ENCODE measurements at places on chromosomes 2 and 18.
A peak's percentile ranks its signal among the peaks of the same experiment; 100 is the strongest.

DNA sequence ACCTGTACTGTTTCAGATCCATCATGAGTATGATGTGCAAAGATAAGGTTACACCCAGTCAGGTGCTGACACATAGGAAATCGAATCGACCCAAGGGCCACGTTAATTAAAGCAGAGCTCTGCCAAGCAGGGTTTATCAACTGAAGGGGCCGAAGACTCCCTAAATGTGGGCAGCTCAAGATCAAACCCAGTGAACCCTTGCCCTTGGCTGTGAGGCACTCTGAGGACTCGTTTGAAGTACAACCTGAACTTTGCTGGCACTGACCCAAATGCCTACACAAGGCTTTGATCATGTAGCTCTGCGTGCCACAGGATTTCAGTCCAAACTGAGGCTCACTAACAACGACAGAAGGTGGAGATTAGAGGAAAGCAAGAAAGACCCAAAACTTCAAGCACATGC is 352.1 kb downstream of the MTX2 start:
- DNase-seq, result no peak

DNA sequence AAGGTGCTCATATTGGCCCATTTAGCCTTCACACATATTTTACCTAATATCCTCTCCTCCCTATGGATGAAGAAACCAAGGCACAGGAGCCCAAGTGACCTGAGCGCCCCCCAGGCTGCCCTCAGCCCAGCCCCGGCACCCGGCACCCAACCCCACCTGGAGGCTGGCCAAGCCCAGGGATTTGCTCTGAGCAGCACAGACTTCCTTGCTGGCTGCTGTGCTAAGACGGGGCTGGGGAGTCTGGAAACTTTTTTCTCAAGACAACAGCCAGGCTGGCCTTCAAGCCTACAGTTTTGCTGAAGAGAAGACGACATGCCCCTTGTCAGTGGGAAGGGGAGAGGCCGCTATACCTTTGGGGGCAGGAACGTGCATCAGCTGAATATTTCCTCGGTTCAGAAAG is 52.7 kb upstream of the LAMA1 start:
- no peak for DNase-seq

DNA sequence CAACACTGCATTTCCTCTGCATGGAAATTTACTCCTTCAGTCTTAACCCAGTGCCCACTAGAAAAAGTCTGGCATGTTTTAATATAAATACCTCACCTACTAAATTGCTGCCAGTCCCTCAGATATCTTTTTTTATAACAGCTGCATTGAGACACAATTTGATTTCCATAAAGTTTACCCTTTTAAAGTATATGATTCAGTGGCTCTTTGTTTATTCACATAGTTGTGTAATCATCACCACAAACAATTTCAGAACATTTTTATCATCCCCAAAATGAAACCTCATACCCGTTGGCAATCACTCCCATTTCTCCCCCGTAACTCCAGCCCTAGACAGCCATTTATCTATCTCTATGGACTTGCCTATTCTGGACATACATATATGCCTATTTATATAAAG is 17.0 kb upstream of the FRZB start:
- DNase-seq, result no peak

DNA sequence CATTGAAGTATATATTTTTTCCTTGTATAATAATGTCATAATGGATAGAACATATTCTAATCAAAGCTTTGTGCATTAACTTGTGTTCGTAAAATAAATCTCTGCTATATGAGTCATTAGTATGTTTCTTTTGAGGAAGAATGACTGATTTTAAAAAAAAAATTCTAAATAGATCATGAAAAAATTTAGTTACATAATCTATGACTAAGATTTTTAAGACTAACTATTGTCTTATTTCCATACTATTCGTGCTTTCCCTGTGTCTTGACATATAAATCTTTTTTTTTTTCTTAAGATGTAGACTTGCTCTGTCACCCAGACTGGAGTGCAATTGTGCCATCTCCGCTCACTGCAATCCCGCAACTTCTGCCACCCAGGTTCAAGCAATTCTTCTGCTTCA is 226.1 kb downstream of the DSEL start:
- no peak for DNase-seq

- DNase-seq, result no peak
These were observed 817 bp downstream of the DSC2 start for GRCh38 chr18:31101183-31102024.

DNA sequence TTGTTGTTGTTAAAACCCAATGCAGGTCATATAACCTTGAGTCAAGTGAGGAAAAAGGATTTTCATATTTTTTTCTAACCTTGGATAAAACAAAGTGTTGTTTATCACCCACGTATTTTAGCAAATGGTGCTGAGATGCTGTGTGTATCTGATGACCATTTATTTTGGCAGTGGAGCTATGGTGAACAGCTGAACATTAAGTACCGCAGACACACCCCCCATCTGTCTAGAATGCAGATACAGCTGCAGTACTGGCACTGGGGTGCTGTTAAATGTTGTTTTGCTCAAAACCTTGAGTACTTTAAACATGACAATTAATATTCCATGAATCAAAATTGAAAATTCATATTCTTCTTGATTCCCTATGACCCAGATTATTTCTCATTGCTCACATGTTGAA is 773.3 kb upstream of the SLC39A10 start:
- DNase-seq, result no peak

GRCh38 chr2:10071595-10071994 is 8.6 kb downstream of the CYS1 start:
- DNase-seq, result no peak

- no peak for DNase-seq
These were observed at the start of gene RAB17 for GRCh38 chr2:237590272-237591140. RAB17 (minus strand) TSS chr2:237590734; CDS start chr2:237586154, 4,580 bp downstream.

DNA sequence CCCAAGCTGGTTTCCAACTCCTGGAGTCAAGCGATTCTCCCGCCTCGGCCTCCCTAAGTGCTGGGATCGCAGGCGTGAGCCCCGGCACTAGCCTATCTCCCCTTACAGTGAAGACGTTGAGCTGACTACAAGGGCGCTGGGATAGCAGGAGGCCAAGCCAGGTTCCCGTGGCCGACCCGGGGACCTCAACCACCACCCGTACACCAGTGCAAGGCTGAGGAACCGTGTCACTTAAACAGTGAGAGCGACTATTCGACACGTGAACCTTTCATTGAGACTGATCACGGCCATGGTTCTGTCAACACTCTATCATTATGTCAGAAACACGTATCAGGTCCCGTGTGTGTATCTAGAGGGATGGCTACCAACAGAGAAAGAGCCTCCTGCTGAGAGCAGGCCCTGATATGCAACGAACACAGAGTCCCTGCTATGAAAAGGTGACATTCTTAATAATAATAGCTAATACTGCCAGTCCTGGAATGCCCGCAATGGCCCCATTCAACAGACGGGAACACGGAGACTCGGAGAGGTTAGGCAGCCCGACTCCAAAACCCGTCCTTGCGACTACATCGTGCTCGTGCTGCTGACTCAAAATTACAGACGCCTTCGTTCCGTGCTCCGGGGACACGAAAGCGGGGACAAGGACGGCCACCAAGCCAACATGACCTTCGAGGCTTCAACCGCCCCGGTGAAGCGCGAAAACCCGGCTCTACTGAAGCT is 833 bp downstream of the AFG3L2 start:
- DNase-seq, result no peak

- DNase-seq, result no peak
These were observed 119.2 kb downstream of the SPP2 start for GRCh38 chr2:234169674-234170073.

GRCh38 chr2:99490623-99491461 is 1.0 kb upstream of the REV1 start:
- DNase-seq, result no peak

- no peak for DNase-seq
These were observed 225.1 kb upstream of the TMEFF2 start for GRCh38 chr2:192419786-192420185.

GRCh38 chr2:107712857-107713256 is 113.8 kb upstream of the RGPD4 start:
- no peak for DNase-seq

DNA sequence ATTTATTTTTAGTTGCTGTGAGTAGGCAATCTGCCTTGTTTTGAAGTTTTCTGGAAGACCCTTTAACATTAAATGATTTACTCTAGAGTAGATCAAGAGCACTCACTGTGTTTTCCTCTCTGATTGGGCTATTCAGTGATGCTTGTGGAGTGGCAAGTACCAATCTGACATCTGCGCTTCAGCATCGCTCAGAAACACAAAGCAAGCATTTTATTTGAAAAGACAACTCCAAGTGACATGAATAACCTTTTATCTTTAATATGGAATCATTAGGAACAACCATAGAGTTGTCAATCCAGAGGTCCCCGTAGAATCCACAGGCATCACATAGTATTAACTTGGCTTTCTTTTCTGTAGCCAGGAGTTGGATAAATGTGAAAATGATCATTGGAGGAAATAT is 114.7 kb downstream of the CPS1 start:
- no peak for DNase-seq

GRCh38 chr2:149365931-149366583 is 35.7 kb downstream of the LYPD6 start:
- no peak for DNase-seq

DNA sequence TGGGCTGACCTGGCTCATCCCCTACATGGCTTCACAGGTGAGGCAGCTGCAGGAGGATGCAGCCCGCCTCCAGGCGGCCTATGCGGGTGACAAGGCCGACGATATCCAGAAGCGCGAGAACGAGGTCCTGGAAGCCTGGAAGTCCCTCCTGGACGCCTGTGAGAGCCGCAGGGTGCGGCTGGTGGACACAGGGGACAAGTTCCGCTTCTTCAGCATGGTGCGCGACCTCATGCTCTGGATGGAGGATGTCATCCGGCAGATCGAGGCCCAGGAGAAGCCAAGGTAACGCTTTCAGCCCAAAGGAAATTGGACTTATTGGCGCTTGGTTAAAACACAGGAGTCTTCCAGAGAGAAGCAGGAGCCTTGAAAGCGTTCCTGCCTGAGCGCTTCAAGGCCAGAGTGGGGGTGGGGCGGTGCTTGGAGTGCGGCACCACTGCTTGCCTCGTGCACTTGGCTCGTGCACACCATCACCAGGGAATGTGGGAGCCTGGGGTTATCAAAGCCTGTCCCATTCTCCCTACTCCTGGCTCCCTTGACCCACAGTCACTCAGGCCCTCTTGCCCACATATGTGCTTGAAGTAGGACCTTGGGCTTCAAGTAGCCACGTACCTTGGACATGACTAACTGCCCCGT is 69.8 kb upstream of the EML6 start:
- DNase-seq, result no peak

GRCh38 chr2:137179542-137179941 is 414.2 kb downstream of the THSD7B start:
- DNase-seq, result no peak

- DNase-seq, result no peak
These were observed 48.3 kb downstream of the TNS1 start for GRCh38 chr2:217954469-217954868.

DNA sequence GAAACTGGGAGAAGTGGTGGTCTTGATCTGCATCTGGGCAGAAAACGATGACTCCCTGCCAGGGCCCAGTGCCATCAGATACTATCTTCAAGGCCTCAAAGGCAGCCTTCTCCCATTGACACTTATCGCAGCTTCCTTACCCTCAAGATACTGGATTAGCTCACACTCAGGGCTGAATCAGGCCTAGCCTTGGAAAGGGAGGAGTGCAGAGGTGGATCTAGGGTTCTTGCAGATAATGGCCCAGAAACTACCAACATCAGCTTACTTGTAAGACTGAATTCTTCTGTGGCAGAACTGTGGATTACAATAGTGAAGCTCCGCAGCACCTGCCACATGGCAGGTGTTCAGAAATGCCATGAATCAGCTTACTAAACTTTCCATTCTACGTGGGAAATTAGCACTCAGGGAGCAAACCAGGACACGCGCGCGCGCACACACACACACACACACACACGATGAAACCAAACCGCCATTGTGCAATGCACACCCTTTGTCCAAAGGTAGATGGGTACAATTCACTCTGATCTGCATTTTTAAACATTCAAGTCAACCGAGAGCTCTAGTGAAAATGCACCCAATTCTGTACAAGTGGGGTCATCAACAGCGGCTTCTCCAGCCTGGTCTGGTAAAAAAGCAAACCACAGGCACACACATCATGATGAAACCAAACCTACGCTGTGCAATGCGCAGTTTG is 26.3 kb upstream of the TMEM182 start:
- no peak for DNase-seq

- DNase-seq, result no peak
These were observed 26.1 kb upstream of the ST3GAL5 start for GRCh38 chr2:85914922-85915321.

GRCh38 chr2:218011653-218012040 is 8.9 kb upstream of the TNS1 start:
- no peak for DNase-seq

DNA sequence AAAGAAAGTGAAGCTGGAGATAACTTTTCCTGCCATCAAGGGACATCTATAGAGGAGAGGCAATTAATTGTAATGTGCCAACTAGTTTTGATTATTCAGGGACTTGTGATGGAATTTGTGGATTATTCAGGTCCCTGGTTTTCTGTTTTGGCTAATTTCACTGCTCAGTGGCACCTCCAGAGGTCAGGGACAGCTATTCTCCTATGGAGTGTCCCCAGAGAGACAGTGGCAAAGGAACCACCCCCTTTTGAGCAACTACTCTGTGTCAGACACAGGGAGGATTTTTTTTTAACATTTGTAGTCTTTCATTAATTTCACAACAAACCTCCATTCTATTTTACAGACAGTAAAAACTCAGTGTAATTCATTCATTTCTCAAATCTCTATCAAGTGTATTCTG is 206.0 kb upstream of the SPRED2 start:
- no peak for DNase-seq

DNA sequence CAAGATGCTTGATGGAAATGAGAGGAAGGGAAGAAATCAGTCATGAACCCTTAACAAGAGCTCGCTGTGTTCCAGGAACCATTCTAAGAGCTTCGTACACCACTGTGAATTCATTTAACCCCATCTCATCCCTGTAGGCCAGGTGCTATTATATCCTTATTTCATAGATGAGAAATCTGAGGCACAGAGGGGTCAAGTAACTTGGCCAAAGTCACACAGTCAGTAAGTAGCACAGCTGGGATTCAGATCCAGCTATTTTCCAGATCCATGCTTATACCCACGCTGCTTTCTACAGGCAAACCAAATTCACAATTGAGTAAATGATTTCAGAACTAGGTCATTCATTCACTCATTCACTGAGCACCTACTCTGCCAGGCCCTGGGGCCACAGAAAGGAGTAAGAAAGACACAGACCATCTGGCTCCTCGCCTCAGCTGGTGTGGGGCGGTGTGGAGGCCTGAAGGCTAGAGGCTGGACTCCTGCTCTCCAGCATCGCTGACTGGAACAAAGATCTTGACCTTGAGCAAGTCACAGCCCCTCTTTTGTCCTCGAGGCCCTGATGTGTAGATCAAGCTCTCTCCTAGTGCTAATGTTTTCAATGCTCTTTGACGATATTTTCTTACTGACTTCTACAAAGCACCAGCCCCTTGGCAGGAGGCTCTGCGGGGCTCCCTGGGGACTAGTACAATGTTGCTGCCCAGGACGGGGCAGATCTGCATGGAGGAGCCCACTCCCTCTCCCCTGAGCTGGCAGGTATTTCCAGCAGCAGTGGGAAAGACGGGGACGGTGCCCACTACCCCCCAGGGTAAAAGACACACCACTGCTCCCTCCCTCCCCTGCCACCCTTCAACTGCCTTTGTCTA is 26.5 kb downstream of the STEAP3 start:
- no peak for DNase-seq

GRCh38 chr18:45951016-45951714 is 16.0 kb downstream of the EPG5 start:
- no peak for DNase-seq

GRCh38 chr2:174012347-174013314 is 47.5 kb upstream of the SP3 start:
- DNase-seq, result peak; percentile 46
